Activated CD4-positive, alpha-beta T cell treated with anti-CD3 and anti-CD28 coated beads, Interleukin-2, amount 50 U/mL, for 24 hours (primary cell): ENCODE measurements at places on chromosomes 3 and 15.

GRCh38 chr3:30426293-30426993, 180.0 kb upstream of the TGFBR2 start:
- DNase-seq, result no peak

DNA sequence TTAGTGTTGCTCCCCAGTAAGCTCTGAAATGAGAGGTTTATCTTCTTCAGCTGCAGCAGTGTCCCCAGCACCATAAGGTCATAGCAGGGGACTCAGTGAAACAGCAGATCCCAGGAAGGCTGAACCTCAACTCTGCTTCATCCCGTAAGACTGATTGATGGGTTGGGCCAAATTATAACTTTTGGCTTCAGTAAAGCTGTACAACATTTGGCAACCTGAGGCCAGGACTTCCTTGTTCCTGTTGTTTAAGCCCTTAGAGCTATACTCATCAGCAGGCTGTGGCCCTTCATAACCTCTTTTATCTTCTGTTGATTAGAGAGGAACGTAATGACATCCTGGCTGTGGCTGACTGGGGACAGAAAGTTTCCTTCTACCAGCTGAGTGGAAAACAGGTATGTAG, 29.0 kb downstream of the IFT122 start:
- no peak for DNase-seq

GRCh38 chr15:37077623-37078351, 22.6 kb downstream of the MEIS2 start:
- no peak for DNase-seq

GRCh38 chr3:130839813-130840212, 54.1 kb upstream of the ATP2C1 start:
- DNase-seq, result no peak

DNA sequence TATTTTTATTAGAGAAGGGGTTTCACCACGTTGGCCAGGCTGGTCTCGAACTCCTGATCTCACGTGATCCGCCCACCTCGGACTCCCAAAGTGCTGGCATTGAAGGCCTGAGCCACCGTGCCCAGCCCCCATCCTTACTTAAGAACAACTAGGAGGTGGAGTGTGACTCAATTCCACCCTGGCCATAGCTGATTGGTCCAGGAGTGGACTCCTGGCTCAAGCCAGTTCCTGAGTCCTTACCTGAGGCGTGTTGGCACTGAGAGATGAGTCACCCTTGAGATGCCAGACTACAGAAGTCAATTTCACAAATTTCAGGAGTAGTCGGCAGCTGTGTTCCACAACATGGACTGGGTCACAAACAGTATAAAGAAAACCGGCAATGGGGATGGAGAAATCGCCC, 124.2 kb downstream of the SHQ1 start:
- no peak for DNase-seq

DNA sequence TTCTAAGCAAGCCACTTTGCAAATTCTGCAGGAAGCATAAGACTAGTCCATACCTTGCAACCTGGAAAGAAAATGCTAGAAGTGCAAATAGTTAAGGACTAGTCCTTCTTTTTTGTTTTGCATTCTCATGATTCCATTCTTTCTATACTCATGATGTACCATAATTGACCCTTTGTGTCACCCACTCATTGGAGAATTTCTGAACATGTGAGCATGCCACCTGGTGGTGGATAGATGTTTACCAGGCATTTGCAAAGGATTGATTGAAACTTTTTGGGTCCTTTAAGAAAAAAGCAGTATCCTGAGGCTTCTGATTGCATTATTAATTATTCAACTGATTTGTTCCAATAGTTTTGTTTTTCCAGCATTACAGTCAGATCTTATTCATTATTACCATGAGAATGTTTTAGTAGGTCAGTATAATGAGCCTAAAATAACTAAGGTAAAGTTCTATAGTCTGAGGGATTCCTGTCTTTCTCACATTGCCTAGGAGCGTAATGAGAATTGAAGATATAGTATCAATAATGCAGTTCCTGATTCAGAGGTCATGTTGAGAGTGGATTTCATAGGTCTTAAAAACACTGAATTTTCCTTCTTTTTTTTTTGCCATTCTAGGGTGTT, 20.2 kb upstream of the DIPK2A start:
- peak; percentile 23 for DNase-seq

GRCh38 chr3:40719660-40720287, 195.0 kb downstream of the ZNF621 start:
- DNase-seq, result no peak

- no peak for DNase-seq
Observed at GRCh38 chr3:116140100-116140689, 305.1 kb downstream of the LSAMP start.

DNA sequence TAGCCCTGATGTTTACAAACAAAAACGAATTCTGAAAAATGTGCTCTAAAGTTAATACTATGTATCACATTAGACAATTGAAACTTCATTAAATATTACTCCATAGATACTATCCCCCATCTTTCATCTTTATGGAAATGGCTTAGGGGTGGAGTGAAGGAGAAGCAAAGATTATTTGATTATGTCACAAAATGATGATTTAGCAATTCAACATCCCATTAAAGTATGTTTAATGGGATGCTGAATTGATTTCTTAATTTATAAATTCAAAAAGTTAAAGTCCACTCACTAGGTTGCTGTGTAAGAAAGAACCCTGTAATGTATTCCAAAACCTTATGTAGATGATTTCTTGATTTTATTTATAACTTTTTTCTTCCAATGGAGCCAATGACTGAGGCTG, 201.1 kb downstream of the WDR72 start:
- no peak for DNase-seq

GRCh38 chr3:114420072-114420471, 126.2 kb downstream of the TIGIT start:
- no peak for DNase-seq

- DNase-seq, result no peak
Observed at GRCh38 chr15:51266656-51267050, 71.7 kb downstream of the CYP19A1 start.

DNA sequence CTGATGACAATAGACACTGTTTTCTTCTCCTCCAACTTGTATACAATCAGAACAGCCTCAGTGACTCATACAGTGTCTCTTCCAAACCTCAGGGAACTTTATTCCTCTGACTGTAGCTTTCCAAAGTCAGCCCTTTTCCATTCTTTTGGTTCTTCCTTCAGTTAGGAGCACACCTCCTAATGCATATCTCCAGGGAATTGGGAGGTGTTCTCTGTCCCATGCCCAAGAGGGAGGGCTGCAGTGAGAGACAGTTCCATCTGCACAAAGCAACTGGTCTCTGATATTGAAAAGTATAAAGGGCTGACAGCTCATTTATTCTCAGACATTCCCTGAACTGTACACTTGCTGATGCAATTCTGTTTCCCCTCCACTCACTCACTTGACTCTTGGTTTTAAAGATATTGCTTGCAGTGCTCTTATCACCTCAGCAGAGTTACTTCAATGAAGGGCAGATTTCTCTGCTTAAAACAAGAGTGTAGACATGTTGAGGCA, 337.8 kb upstream of the TBC1D5 start:
- no peak for DNase-seq

DNA sequence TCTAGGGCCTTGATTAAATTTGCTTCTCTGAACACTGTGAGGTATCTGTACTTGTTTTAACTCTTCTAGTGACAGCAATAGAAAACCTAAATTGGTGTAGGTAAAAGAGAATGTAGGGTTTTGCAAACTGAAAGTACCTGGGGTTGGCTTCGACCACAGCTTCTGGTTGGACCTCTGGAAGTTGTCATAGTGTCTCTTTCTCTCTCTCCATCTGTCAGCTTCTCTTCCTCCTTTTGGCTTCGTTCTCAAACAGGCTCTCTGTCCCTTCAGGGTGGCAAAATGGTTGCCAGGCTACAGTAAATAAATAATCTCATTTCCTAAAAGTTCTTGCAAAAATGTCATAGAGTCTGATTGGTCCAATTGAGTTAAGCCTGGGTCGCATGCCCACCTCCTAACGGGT, 149.3 kb upstream of the CTDSPL start:
- DNase-seq, result no peak

DNA sequence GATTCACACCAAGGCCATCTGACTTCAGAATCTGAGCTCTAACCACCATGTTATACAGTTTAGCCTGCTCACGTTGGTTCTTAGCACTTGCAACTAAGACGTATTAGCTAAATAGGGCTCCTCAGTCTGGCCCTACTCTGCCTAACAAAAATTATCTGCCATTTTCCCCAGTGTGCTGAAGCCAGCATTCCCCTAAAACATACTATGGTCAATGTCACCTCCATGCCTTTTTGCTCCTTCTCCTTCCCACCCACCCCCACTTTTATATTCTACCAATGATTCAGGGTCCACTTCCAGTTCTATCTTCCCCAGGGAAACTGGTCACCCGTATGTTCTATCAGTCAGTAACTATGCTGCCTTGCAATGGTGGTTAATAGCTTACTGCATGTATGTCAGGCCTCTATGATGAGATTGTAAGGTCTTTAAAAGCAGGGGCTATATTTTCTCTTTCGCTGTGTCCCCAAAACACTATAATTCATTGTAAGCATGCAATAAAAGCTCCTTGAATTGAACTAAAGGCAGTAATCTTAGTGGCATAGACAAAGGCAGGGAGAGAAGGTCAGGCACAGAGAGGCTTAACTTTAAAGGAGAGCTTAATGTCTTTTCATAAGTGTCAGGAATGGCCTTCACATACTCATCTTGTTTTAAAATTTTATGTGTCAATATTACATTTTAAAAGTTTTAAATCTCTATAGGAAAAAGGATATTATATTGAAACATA, 23.3 kb downstream of the POPDC2 start:
- no peak for DNase-seq

DNA sequence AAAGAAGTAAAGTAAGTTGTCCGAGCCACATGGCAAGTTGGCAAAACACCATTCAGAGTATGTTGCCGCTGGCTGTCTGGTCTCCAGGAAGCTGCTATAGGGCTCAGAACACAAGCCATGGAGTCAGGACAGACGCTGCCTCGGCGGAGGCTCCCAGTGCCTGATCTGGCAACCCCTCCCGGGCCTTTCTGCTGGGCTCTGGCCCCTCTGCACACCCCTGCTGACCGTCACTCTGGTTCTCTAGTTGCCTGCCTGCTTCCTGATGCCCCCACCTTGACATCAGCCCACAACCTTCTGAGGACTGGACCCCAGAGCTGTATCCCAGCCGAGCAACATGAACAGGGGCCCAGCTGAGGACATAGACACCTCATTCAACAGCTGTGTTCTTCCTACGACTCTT, 39.1 kb downstream of the MGLL start:
- no peak for DNase-seq

- DNase-seq, result no peak
Observed at GRCh38 chr15:81160312-81161159, 26.5 kb downstream of the CFAP161 start.

GRCh38 chr3:83039422-83039821, 1278.0 kb upstream of the GBE1 start:
- DNase-seq, result no peak

DNA sequence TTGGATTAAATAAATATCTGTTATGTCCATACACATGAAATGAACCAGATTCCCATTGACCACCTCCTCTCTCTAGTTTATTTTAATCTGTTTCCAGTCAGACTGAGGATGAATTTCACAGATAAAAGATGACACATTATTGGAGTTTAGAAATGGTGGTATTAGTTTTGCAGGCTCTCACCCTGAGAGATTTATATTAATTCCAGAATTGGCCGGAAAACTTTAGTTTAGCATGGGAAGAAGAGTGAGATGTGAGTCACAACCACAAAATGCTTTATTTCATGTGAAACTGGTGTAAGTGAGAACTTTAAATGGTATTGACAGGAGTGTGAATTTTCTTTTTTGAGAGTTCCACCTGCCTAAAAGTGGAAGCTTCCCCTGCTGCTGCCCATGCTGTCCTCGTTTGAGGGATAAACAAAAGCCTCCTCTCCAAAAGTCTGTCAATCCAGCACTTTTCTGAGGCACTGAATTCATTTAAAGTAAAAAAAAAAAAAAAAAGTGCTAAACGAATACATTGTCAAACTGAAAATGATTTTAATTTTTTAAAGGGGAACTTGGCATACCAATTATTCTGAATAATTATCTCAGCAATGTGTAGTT, 65.1 kb upstream of the EPHA3 start:
- no peak for DNase-seq
